ENCODE measurements at places on chromosomes 3 and 15.

GRCh38 chr15:57171426-57171825 is 204.9 kb upstream of the CGNL1 start:
- DNase-seq: no peak

- DNase-seq: no peak
These were observed 5.8 kb upstream of the SLITRK3 start for GRCh38 chr3:165201964-165202363.

DNA sequence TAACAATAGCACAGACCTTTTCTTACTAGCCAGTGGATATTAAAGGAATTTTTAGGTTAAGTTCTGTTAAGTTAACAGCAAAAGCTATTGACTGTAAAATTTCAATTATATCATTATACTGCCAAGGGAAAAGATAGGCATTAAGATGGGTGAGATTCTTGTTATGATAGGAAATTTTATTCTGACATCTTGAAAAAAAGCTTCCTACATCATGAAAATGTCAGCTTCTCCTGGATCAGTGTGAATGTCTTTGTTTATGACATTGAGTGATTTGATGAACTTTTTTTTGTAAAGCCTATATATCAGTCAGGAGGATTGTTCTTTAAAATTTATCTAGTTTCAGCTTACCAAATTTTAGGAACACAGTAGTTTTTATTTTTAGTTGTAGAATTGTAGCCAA is 47.4 kb upstream of the SLITRK3 start:
- DNase-seq: no peak

GRCh38 chr3:127551178-127551577 is 39.4 kb downstream of the TPRA1 start:
- DNase-seq: no peak

DNA sequence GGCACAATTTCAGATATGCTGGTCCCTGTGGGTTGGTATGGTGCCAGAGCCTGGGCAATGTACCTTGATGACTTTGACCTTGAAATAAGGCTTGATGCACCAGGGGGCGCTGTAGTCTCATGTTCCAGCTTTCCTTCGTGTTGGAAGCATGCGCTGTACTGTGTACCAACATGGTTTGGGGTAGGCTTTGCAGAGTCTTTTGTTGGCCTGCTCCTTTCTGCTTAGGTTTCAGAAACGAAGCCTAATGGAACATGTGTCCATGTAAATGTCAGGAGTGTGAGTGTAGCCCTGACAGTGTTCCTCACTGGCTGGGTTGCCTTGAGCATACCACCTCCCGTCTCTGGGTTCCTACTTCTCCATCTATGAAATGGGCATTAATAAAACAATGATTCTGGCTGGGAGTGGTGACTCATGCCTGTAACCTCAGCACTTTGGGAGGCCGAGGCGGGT is 3.6 kb upstream of the CCR4 start:
- peak; percentile 83 for DNase-seq

DNA sequence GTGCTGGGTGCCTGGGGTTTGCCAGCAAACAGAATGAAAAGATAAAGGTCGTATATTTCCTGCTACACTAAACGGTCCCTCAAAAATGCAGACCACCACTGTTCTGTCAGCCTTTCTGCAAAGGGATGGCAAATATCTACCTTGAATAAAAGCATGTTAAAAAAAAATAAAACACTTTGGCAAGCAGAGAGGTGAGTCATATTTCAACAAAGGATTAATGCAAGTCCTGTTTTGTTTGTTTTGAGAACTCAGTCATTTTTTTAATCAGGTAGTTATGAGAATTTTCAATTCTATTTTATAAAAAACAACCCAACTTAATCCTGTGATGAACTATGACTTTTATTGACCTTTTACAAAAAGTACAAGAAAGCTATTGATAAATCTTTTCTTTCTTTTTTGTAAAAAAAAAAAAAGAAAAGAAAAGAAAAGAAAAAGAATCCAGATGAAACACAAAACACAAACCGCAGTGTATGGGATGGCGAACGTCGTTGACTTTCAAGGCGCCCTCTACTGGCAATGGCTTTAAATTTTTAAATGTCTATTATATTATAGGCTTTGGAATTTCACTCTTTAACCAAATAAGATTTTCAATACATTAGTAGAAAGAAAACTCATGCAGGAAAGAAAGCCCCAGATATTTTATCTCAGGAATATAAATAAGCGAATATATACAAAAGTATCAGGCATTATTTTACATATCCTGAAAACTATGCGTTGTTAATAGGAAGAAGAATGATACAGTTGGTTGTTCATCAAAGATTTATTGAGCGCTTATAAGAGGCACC is 87.8 kb downstream of the NCEH1 start:
- no peak for DNase-seq

- no peak for DNase-seq
These were observed 511.6 kb downstream of the PLOD2 start for GRCh38 chr3:145649368-145649887.

DNA sequence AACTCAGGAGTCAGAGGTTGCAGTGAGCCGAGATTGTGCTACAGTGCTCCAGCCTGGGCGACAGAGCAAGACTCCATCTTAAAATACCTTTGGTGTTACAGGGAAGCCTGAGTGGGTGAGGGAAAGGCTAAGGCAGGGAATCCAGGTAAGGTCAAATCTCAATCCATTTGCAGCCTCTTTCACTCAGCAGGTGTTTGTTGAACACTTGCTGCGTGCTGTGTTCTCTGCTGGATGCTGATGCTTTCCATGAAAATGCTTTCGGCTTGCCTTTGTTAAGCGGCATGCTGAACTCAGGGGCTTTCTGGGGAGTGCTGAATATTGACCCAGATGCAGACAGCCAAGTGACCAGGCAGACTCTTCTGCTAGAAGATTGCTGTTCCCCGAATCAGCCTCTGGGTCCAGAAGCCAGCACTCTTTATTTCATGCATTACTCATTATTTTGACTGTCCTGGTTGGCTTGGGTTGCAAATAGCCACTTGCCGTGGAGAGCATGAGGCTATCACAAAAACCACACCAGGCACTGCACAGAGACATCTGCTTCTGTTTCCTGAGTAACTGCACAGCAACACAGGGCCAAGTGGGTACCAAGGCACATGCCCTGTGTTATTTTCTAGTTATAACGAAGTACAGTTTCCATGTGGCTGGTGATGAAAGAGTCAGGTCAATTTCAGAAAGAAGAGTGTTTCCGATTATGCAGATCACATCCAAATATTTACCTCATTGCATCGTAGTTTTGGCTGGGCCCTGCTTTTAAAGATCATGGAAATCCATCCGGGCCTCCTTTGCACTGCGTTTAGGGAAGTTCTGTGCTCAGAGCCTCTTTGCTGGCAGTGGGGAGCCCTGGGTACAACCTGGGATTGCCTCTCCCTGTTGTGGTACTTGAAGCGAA is 88.6 kb downstream of the THSD4 start:
- DNase-seq: peak; percentile 35

- DNase-seq: no peak
These were observed 17.4 kb upstream of the RARB start for GRCh38 chr3:25410703-25411102.

DNA sequence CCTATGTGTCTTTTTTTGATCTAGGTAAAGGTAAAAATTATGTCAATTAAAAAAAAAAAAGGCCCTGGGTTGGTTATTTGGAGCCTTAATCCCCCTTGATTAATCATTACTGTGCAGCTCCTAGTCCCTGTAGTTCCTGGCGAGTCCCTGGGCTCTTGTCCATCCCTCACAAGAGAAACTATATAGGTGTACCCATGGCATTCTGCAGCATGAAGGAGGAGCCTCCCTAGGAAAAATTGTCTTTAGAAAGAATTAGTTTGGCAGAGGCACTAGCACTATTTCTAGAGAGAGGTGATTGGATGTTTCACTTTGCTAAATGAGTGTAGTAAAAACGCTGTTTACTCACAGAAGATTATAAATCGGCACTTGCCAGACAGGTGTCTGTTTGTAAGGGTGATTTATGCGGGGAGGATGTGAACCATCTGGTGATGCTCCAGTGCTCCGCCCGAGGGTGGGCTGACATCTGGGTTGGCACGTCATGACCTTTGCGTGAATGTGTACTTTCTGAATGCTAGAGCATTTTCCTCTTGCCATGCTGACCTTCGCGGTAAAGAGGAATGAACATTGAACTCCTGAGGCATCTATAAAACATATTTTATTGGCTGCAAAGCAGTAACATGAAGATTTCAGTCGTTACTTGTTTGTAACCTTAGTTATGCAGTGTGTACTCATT is 12.6 kb downstream of the PLCL2 start:
- DNase-seq: no peak

DNA sequence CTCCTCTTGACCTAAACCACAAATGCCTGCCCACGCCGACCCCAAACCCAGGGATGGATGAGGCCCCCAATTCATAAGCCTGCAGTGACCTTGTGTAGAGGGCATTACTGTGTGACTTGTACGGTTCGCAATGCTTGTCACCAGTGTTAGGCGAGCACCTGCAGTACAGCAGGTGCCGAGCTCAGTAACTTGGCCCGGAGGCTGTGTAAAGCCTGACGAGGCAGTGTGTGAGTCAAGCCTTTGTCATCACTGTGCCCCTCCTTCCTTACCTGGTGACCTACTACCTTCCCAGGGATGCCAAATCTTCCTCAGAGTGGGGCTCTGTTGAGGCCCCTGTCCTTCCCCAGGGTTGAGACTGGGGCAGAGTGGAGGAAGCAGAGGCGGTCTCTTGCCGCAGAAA is 37.2 kb upstream of the TMEM115 start:
- no peak for DNase-seq

DNA sequence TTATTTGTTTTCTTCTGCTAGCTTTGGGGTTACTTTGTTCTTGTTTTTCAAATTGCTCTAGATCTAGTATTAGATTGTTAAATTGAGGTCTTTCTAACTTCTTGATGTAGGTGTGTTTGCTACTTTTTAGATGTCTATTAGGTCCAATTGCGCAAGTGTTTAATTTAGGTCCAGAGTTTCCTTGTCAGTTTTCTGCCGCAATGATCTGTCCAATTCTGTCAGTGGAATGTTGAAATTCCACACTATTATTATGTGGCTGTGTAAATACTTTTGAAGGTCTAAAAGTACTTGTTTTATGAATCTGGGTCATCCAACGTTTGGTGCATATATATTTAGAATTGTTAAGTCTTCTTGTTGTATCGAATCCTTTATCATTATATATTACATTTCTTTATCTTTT is 324.4 kb upstream of the SGO1 start:
- DNase-seq: no peak

GRCh38 chr3:123499322-123499721 is 50.4 kb upstream of the ADCY5 start:
- DNase-seq: peak; percentile 21

- peak; percentile 36 for DNase-seq
These were observed 8.2 kb downstream of the TRNT1 start for GRCh38 chr3:3134750-3135448.

GRCh38 chr3:159637883-159638542 is 350.6 kb upstream of the IL12A start:
- no peak for DNase-seq

- DNase-seq: no peak
These were observed 7.6 kb downstream of the NUSAP1 start for GRCh38 chr15:41340189-41340695.

- no peak for DNase-seq
These were observed 86.6 kb downstream of the TOP2B start for GRCh38 chr3:25578059-25578458.

- DNase-seq: no peak
These were observed 179.3 kb upstream of the ANKRD28 start for GRCh38 chr3:15977090-15977489.

GRCh38 chr3:6862041-6862879 is 1.3 kb downstream of the GRM7 start:
- no peak for DNase-seq

Measured in brain microvascular endothelial cell (primary cell).